ENCODE measurements at places on chromosomes 1 and 21. TPM values are rescaled to one million over a fixed set of nuclear protein-coding genes. Genes with fewer than 3 reads are reported as not detected.

DNA sequence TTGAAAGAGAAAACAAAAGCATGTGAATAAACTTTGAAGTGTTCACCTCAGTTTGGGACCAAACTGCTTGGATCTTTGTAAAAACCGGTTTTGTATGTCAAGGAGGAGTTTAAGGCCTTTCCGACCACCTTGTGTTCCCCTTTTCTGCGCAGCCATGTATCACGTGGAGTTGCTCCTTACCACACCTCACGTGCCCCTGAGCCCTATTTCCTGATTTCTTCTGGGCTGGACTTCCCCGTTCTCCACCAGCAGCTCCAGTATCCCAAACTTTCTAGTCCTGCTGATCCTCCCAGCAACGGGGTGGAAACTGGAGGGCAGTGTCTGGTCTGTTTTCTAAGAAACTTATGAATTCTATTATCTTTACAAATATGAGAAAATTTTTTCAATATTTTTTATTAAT is 1.6 kb upstream of the SH3D21 start:
- DNase-seq, result no peak

GRCh38 chr1:202016811-202017748 is 6.7 kb downstream of the ELF3 start:
- no peak for DNase-seq

DNA sequence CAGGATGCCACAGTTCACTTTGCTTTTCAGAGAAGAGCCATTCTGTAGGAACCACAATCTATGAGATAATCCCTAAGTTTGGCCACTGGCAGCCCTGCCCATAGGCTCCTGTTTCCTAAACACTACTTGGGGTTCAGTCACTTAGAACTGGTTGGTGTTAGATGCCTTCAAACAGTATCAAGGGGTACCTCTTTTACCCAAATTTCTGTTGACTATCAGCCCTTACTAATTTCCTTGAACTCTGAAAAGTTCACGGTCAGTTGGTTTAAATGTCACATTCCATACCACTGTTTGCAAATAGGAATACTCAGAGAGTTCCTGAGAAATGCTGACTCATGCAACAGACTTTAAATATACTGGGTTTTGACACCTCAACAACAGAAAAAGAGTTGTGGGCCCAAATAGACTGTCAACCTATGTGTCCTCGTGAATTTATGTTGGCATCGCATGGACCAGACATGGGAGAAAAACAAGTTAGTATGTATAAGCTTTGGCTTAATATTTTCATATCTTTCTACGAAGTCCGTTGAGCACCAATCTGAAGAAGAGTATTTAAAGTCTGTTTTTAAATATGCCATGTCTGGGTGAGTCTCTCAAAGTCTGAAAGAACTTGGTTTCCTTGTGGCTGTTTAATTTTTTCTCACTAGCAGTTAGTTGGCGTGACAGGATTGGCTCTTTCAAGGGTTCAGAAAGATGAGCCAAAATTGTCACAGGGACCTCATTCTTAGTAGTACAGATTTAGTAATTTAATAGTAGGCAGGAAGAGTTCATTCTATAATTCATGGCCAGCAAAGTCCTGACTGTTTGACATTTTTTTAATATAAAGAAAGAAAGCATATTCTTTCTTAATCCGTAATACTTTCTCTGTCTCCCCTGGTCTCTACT is 56.5 kb upstream of the ZNF326 start:
- no peak for DNase-seq

DNA sequence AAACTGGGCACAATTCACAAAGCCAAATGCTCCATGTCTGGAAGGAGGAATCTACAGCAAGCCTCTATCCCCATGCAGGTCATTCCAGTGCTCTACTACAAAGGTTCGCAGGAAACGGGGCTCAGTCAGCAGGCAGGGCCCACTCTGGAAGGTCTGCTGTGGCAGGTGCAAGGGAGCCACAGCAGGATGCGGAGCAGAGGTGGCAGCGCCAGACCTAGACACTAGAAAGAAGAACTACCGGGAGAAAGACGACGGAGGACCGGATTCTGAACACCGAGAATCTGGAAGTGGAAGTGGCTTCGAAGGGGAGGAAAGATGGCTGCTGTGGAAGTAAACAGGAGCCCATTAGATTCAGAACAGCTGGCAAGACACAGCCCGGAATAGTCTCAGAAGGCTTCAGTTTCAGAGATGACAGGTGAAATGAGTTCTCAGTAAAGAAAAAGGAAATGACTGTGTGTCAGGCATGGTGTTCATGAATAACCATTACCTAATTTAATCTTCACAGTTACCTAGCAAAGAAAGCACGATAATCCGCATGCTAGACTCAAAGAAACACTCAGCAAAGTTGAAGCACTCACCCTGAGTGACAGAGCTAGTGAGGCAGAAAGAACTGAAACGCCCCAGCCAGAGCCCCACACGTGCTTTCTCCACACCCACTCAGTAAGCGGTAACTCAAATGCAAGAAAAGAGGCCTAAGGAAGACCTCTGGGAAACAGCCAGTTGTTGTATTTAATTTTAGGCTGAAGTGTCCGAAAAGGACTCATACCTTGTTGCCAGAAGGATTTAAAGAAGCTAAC is 21.4 kb downstream of the SETD4 start:
- DNase-seq, result no peak

GRCh38 chr21:45021428-45022347 is 52.7 kb upstream of the ADARB1 start:
- DNase-seq, result no peak

- DNase-seq, result peak; percentile 37
Measured at GRCh38 chr1:11804666-11805421, 920 bp downstream of the MTHFR start.

- no peak for DNase-seq
Measured at GRCh38 chr1:34358636-34359035, 181.9 kb downstream of the C1orf94 start.

- DNase-seq, result no peak
Measured at GRCh38 chr1:226652613-226653012, 86.5 kb downstream of the ITPKB start.

- DNase-seq, result no peak
Measured at GRCh38 chr1:192516776-192517297, 58.7 kb upstream of the RGS1 start.

DNA sequence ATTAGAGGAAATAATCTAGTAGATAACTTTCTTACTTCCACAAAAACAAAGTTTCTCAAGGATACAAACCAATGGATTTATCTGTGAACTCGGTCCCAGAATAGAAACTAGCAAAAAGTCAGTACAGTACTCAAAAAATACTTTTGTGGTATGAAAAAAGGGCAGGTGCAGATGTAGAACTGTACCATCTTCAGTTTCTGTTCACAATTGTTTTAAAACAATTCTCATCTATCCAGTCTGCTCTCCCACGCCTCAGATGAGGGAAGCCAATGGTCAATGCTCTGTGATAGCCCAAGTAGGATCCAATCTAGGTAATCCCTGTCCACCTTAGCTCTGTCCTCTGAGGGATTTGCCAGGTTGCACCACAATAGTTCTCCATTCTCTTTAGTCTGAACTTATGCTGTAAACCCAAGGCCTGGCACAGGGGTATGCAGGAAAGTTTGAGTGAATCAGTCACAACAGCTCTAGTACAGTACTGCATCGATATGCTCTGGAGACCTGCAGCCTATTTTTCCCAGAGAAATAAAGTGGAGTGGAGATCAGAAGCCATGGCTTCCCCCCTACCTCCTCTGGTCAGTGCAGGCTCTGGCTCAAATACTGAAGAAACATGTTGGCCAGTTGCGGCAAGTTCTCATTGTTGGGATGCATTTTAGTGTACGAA is 1.4 kb downstream of the KTI12 start:
- peak; percentile 5 for DNase-seq

- no peak for DNase-seq
Measured at GRCh38 chr1:27137544-27138075, 17.3 kb downstream of the SLC9A1 start.

GRCh38 chr1:3915551-3916121 is 15.6 kb upstream of the C1orf174 start:
- DNase-seq, result no peak

- no peak for DNase-seq
Measured at GRCh38 chr1:193079187-193079586, 19.8 kb downstream of the RO60 start.

DNA sequence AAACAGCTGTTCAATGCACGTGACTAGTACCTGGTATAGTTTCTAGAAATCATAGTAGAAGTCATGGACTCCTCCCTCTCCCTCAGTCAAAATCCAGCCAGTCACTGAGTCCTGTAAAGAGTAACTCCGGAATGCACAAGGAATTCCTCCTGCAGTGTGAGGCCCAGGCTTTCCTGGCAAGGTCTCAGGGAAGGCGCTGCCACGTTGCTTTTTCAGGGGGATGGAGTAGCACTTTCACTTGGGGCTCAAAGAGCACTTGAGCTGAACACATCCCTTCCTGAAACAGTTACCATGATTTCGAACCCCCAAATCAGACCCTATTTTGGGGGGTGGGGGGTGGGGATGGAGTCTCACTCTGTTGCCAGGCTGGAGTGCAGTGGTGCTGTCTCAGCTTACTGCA is 26.4 kb upstream of the LRRC8D start:
- no peak for DNase-seq

- DNase-seq, result peak; percentile 75
Measured at GRCh38 chr1:192167911-192168700, 9.8 kb downstream of the RGS18 start.

DNA sequence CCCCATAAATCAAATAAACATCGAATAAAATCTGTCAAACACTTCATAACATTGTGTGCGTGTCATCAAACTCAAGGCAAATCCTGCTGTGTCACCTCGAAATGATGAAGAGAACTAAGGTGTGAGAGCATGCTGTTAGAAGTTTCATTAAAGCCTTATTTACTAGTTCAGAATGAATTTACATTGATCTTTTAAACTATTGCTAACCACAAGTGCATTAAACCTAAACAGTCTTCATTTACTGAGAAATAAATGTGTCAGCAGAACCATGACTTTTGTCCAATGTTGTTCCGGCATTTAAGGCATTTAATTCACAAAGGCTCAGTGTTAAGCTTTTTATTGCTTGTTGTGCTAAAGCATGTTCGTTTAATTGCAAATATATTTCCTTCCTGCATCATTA is 474.4 kb downstream of the SETD4 start:
- no peak for DNase-seq

- peak; percentile 49 for DNase-seq
Measured at GRCh38 chr21:44299458-44300261, at the start of gene PFKL. PFKL (plus strand) TSS chr21:44300053; CDS start chr21:44300106, 53 bp downstream.

Gene ADARB1
- 32.0 TPM for total RNA-seq

Gene YIPF1
- total RNA-seq, result 13.4 TPM

Gene ARHGAP30
- total RNA-seq, result not detected

Gene ASCL5
- total RNA-seq, result not detected

Gene PRKAA2
- 3.2 TPM for total RNA-seq

Gene KCND3
- total RNA-seq, result 1.4 TPM

Gene HHAT
- 1.8 TPM for total RNA-seq

Gene SERPINC1
- not detected for total RNA-seq

Gene SOX13
- total RNA-seq, result 23.0 TPM

Gene RGS16
- 1.2 TPM for total RNA-seq
